GM20000 (cell line): ENCODE measurements at places on chromosomes 11 and 22.
A peak's percentile ranks its signal among the peaks of the same experiment; 100 is the strongest.

GRCh38 chr22:21031545-21032036, 770 bp downstream of the SLC7A4 start:
- no peak for DNase-seq

DNA sequence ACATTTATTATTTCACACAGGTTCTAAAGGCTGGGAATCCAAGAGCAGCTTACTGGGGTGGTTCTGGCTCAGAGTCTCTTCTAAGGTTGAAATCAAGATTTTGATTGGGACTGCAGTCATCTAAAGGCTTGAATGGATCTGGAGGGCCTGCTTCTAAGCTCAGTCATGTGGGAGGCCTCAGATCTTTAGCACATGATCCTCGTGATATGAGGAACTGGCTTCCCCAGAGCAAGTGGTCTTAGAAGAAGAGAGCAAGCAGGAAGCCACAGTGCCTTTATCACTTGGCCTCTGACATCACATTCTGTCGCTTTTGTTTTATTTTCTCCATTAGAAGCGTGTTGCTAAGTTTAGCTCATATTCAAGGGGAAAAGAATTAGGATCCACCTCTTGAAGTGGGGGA, 88.9 kb downstream of the ARFGAP2 start:
- no peak for DNase-seq

DNA sequence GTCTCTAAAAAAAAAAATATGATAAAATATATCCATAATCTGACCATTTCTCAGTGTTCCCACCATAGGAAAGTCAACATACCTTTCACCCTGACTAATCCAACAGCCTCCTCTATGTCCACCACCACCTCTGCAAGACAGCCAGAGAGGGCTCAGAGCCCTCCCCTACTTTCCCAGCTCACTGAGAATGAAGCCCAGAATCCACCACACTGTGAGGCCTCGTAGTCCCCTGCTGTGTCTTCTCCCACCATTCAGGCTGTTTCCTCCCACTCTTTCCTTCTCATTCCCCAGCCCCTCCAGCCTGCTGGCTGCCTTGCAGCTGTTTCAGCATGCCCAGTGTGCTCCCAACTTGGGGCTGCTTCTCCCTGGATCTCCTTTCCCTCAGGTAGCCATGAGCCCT, 27.0 kb downstream of the SGSM3 start:
- no peak for DNase-seq

DNA sequence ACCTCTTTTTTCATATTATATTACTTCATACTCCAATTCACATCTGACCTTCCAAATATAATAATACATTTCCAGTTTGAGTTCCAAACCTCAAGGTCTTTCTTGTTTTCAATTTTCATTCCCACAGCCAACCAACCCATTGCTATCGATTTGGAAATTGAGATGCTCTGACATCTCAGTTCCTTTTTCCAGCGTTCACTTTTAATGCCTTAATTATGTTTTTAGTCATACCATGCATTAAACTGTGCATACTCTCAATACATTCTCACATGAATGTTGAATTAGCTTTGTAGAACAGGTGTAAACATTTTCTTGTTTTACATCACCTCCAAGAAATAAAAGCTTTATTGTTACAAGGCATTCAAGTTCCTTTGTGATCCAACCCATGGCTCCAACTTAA, 294.2 kb upstream of the ANO3 start:
- no peak for DNase-seq

- no peak for DNase-seq
Measured at GRCh38 chr22:19480789-19481188, 1.1 kb downstream of the CDC45 start.

DNA sequence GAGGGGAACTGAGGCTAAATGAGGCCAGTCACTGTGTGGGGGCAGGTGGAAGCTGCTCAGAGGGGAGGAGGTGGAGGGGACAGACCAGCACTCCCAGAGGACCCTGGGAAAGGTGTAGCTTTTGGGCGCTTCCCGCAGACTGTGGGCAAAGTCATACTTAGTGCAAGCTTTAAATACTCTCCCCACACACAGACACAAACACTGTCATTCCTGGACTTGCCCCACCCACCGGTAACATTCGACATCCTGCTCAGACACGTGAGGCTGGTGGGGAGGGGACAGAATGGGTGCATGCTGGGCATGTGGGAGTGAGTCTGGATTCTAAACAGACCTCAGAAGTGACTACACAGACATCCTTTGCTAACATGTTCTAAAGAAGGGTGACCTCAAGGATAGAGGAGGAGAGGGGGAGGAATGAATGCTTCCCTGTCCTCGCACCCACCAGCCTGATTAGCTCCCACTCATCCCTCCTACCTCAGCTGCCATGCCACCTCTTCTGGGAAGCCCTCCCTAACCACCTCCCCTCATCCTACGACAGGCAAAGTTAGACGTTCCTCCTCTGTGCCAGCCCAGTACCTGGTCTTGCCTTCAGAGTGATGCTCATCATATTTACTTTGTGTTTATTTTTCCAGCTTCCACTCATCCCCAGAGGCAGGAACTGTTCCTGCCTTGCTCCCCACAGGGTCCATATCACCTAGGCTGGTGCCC, 22.2 kb downstream of the TSKU start:
- no peak for DNase-seq

DNA sequence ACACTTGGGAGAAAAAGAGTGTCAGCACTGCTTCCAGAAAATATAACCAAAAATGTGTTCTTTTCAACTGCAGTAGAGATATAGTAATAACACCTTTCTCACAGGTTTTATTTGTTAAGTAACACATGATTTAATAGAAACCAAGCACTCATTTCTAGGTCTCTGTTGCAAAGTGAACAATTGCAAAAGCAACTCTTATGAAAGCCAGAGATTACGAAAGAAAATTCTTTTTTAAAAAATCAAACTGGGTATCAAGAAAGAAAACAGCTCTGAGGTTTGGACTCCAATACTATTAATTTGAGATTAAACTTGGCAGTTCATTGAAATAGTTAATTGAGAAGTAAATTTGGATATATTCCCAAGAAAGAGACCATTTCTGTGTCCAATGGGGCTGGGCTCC, 9.8 kb upstream of the XKR3 start:
- no peak for DNase-seq

GRCh38 chr22:47281126-47282106, 519.0 kb downstream of the TBC1D22A start:
- no peak for DNase-seq

GRCh38 chr11:11217929-11218628, 135.0 kb downstream of the CSNK2A3 start:
- DNase-seq, result no peak

- DNase-seq, result no peak
Measured at GRCh38 chr11:121928597-121929580, 187.1 kb downstream of the BLID start.

DNA sequence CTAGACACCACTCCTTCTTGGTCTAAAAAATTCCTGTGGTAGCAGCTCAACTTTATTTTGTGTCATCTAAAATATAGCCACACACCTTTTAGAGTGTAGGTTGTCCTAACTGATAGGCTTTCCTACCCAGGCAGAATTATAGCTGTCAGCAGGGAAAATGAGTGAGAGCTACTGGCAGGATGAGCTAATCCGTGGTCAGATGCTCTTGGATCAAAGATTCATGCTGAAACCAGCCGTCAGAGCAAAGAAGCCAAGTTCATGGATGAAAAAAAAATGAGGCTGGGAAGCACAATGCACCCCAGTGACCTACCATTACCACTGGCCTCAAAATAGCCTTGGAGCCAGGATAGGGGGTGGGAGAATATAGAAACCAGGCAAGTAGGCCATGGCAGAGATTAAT, 113.1 kb upstream of the BLID start:
- DNase-seq, result no peak

DNA sequence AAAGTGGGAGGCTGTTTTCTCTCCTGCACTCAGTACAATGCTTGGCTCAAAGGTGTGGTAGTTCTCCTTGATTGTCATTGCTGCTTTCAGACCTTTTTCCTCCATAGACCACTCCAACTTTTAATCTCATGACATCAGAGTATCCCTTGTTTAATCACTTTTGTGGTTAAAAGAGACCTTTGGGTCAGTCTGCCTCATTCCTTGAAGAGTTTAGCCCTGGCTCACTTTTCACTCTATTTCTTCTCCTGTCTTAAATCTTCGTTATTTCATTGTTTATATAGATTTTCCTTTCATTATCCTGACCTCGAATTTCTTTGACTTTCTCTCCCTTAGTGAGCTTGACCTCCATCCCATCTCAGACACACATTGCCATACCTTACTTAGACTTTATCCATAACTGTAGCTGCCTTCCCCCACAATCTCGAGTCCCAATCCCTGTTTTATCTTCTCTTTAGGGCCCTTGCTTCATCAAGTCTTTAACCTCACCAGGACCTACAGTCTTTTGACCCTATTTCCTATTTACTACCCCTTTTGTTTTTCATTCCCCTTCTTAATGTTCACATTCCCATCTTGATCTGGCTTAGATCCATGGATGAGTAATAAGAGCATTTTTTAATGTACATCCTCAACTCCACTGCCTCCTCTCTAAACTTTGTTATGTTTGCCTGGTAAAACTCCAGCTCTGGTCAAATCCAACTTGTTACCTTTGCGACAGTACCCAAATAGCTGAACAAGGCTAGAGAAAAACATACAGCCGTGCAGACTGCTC, 9.5 kb downstream of the ATXN10 start:
- DNase-seq, result no peak

- DNase-seq, result no peak
Measured at GRCh38 chr11:70296681-70297080, 26.2 kb downstream of the PPFIA1 start.

- DNase-seq, result no peak
Measured at GRCh38 chr11:116936754-116937446, 99.5 kb upstream of the APOA1 start.

GRCh38 chr11:101498891-101499290, 84.9 kb downstream of the TRPC6 start:
- DNase-seq, result no peak

GRCh38 chr22:47376901-47377505, 614.6 kb downstream of the TBC1D22A start:
- DNase-seq, result no peak

DNA sequence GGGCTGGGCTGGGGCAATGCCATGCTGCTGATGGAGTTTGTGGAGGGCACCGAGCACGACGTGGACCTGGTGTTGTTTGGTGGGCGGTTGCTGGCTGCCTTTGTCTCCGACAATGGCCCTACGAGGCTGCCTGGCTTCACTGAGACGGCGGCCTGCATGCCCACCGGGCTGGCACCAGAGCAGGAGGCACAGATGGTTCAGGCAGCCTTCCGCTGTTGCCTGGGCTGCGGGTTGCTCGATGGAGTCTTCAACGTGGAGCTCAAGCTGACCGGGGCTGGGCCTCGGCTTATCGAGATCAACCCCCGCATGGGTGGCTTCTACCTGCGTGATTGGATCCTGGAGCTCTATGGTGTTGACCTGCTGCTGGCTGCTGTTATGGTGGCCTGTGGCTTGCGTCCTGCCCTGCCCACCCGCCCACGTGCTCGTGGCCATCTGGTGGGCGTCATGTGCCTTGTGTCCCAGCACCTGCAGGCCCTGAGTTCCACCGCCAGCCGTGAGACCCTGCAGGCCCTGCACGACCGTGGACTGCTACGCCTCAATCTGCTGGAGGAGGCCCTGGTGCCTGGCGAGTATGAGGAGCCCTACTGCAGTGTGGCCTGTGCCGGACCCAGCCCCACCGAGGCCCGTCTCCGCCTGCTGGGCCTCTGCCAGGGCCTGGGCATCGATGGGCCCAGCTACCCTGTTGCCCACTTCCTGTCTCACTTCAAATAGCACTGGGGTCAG, 4.2 kb upstream of the RPS6KB2 start:
- DNase-seq, result no peak

DNA sequence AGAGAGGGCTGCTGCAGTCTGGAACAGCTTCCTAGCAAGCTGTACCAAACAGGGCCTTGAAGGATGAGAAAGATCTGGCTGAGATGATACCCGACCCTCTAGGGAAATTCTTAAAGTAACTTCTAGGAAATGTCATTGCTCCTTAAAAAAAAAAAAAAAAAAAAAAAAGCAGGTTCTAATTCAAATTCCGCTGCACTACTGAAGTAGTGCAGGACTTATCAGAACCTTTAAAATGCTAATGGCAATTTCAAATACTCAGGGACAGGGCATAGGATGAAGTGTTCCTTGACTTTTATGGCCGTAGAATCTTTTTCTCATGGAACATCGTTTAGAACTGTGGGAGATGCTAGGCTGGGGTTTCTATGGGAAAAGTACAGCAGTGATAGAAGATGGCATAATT, 13.1 kb downstream of the MIAT start:
- no peak for DNase-seq

GRCh38 chr11:122808478-122808869, 29.8 kb upstream of the CRTAM start:
- DNase-seq, result peak; percentile 66

GRCh38 chr22:20258584-20259326, 9.4 kb downstream of the RTN4R start:
- DNase-seq, result peak; percentile 55

- DNase-seq, result no peak
Measured at GRCh38 chr22:30288419-30289140, 725 bp downstream of the CASTOR1 start.

DNA sequence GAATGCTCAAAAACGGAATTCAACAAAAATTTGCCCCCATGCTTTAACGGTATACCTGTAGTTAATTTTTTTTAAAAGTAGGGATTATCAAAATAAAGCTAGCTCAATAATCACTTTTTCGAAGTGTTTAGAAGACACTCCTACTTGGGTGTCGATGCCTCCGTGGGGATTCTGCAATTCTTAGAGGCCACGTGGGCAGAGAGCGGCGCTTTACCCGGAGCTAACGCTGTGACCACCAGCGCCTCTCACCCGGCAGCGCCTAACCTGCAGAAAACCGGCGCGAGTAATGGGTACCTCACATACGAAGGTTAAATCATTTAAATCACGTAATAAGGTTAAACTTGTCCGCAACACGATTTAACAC, 583 bp downstream of the TAF1D start:
- peak; percentile 34 for DNase-seq

DNA sequence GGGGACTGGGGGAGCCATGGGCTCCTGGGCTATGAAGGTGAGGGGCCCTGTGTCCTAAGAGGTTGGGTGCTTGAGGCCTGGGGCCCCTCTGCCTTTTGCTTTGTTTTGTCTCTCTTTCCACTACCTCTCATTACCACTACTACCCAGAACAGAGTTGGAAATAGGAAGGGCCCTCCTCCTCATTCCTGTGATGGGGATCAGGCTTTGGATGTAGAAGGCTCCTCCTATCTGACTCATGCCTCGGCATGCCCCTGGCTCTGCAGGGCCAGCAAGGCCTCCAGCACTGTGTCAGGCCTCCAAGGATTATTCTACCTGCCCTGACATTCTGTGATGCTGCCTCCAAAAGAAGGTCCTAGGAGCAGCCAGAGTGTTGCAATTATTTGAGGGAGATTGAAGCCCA, 766 bp downstream of the IZUMO1R start:
- DNase-seq, result no peak

GRCh38 chr11:8340296-8340695, 76.6 kb upstream of the LMO1 start:
- DNase-seq, result no peak
